ENCODE measurements at places on chromosomes 16 and 17. TPM values are rescaled to one million over a fixed set of nuclear protein-coding genes. Genes with fewer than 3 reads are reported as not detected.

GRCh38 chr17:29616300-29617048 lies 6.2 kb downstream of the CORO6 start:
- DNase-seq, result no peak

GRCh38 chr16:57017251-57017650 lies 27.9 kb downstream of the NLRC5 start:
- no peak for DNase-seq

- DNase-seq, result peak; percentile 90
Observed at GRCh38 chr16:5018793-5019192, 14.9 kb downstream of the NAGPA start.

DNA sequence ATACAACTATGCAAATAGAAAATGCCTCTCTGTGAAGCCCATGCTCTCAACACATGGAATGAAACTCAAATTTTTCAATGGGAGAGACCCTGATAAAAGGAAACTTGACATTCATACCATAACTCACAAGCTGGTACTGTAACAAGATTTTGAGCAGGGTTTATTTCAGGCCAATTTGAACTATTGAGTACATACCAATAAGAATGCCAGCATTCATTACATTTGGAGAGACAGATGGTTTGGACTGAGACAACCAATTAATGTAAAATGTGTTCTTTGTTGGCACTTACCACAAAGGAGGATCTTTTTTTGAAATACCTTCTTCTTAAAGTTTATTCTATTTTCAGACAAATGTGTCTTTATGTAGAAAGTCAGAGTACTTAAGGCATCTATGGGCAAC lies 1357.0 kb upstream of the GOT2 start:
- DNase-seq, result no peak

DNA sequence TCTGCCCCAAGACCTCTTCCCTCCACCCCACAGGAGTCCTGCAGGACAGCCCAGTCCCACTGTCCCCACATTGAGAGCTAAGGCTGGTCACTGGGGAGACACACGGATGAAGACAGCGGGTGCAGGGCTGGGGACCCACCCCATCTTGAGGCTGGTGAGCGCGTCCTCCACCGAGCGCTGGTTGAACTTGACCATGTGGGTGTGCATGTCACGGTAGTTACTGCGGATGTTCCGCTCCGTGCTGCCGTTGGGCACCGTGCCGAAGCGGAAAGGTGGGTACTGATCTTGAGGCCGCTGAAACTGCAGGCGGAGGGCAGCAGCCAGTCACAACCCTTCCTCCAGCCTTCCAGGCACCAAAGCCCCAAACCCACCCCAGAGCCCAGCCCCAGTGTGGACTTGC lies 13.1 kb downstream of the GRIN2C start:
- DNase-seq, result no peak

GRCh38 chr16:67770346-67770991 lies 35.9 kb downstream of the RANBP10 start:
- no peak for DNase-seq

DNA sequence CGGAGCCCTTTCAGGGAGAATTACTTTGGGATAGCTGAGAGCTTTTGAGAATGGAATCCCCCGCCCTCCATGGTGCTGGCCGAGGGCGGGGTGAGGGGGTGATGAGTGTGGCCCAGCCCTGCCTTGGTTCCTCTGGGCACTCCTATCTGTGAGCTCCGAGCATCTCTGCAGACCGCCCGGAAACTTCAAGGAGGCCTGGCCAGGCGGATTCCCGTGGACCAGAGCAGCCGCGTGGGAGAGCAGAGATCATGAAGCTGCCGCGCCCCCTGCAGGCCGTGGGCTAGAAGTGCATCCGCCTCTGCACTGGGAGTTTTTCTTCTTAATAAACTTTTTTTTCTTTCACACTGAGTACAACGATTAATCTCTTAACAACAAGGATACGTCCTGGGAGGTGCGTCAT lies 392.9 kb upstream of the EEF2KMT start:
- DNase-seq, result no peak

DNA sequence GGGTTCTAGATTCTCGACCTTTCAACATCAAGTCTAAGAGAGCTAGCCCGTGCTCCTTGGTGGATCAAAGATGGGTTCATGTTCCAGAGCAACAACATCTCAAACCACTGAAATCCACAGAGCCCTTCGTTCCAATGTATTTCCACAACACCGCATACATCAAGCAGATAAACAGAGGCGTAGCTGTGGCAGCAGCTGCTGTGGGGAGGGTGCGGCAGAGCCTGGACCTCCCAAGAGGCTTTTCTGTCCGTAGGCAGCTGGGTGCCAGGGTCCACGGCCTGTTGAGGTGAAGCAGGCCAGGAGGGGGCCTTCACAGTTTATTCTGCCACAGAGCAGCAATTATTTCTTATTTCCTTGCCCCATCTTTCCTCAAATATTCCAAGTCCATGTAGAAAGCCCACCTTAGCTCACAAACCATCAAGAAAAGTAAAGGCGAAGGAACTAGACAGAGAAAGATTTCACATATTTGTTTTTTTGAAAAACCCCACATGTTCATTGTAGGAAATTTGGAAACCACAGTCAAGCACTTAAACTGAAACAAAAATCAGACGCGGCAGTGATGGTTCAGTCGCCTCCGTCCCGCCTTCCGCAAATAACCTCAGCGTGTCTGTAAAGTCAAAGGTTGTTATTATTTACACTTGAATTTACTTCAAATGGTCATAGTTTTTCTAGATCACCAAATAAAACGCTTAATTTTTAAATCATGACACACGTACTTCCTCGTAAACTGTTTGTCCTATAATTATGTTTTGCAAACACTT lies 144.6 kb upstream of the FOXF1 start:
- DNase-seq, result no peak

The CDRT15L2 gene
- not detected for polyA plus RNA-seq

The UMOD gene
- not detected for polyA plus RNA-seq

The ITGA3 gene
- polyA plus RNA-seq, result 35.8 TPM

The ZNF23 gene
- polyA plus RNA-seq, result 9.3 TPM

Measured in muscle of back (tissue), 13 donors.